ENCODE measurements at places on chromosomes 2 and 18.

DNA sequence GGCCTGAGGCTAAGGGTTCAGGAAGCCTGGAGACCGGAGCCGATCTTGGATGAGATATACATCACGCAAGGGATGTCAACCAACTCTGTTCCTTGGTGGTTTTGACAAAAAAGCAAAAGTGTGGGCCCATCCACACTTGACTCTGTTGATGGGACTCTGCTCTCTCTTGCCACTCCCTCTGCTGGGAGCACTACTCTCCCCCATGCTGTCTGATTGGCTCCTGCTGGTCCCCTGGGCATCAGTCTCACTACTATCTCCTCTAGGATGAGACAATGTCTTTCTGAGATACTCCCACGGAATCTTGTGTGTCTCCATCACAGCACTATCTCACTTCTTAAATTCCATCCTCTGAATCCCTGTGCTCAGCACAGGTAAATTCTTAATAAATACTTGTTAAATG is 56.8 kb upstream of the DNMT3A start:
- DNase-seq, result no peak

GRCh38 chr2:15943378-15944280 is 3.3 kb downstream of the MYCN start:
- no peak for DNase-seq

- DNase-seq, result no peak
Measured at GRCh38 chr18:3456686-3457069, 6.7 kb downstream of the TGIF1 start.

- DNase-seq, result no peak
Measured at GRCh38 chr2:31735716-31736115, 155.0 kb upstream of the SRD5A2 start.

GRCh38 chr18:54162431-54162830 is 62.0 kb downstream of the MBD2 start:
- DNase-seq, result no peak

GRCh38 chr18:2411381-2411960 is 159.8 kb downstream of the METTL4 start:
- no peak for DNase-seq

DNA sequence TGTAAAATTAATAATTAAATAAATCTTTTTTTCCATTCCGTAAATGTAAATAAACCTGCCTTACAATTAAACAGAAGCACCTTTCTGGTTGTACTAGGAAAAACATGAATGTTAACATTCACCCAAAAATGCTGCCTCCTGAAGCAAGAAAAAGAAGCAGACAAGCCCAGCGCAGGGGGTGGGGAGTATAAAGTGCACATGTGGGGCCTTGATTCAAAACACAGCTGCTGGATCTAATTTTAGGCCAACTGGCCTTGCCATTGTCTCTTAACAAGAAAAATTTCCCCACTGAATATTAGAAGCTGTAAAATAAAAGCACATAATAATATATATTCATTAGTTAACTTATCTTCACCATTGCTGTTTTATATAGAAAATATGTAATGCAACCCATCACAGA is 28.3 kb downstream of the TCF4 start:
- no peak for DNase-seq

DNA sequence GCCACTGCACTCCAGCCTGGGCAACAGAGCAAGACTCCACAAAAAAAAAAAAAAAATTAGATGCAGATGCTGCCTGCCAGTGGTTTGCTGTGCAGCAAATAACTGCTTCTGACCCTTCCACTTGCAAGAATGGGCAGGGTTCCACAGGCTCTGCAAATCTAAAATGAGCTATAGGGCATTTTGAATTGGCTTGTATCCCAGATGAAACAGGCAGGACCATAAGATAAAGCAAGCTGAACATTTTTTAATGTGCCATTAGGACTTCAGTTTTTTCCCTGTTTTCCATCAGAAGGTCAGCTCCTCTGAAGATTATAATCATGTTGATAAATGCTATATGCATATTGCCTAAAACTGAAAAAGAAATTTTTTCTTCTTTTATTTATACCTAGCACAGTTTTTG is 15.7 kb upstream of the FZD7 start:
- DNase-seq, result no peak

DNA sequence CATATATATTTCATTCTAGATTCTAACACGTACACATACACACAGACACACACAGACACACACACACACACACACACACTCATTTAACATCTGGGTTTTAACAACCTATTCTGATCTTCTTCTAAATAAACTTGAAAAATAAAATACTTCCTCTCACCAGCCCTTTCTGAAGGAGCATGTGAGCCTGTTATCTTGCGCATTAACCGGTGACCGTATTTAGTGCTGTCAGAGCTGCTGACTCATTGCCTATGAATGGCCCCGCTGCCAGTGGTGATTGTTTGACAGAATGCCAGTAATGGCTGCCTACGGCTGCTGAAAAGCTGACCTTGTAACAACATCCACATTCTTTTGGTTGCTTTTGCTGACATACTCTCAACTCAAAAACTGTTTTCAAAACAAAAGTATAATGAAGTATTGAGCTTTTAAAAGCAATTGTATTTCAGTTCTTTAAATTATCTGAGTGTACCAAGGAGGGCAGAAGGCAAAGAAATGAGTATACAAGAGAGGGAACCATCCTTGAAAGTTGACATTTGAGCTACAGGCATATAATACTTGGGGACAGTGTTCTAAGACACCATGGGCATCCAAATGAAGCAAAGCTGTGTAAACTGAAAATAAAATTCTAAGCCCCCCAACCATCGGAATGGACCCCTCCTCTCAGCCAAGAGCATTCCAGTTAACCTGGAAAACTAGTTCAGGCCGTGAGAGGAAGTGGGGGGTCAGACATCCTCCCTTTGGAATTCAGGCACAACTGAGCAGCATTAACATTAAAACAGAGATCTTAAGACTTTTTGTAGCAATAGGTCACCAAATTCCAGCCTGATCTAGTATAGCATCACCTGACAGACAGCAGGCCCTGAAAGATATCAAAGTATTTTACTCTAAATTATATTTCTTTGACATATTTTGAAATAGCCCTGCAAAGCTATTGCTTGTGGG is 50.2 kb upstream of the DTNA start:
- no peak for DNase-seq

DNA sequence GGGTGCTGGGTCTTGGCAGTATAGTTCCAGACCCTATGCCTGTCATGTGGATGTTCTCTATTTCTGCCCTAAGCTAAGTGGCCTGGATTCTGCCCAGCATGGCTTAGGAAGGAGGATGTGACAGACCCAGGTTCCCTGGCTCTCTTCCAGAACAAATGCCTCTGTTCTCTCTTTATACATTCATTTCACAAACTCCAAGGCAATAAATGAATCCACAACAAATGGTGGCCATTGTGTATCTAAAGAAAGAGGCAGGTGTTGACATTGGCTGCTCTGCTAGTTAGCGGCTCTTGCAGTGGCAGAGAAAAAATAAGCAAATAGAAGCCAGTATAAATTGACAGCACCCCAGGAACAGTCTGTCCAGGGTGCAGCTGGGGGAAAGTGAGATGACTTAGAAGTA is 298.6 kb downstream of the SUCLG1 start:
- DNase-seq, result no peak

DNA sequence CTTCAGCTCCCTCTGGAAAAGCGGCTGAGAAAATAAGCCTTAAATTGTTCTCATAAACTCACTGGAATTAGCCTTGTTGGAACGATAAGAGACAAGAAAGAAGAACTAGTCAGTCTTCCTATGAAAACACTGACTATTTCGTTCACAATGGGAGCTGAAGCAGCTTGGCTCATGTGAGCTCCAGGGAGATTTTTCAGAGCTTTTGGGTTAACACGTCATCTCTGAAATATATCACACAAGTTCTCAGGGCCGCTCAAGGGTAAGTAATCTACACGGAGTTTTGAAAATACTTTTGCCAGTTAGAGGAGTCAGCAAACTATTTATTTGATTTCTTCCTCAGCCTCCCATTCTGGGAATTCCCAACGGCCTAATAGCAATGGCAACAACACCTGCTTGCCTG is 316.2 kb upstream of the MGAT5 start:
- no peak for DNase-seq

GRCh38 chr2:96267159-96267971 is 1.3 kb downstream of the CIAO1 start:
- peak; percentile 36 for DNase-seq

All from stimulated activated CD4-positive, alpha-beta T cell treated with anti-CD3 and anti-CD28 coated beads, Interleukin-15, amount 100 ng/mL, for 48 hours (primary cell).